ENCODE measurements at places on chromosomes 4 and X. TPM values are rescaled to one million over a fixed set of nuclear protein-coding genes. Genes with fewer than 3 reads are reported as not detected.

ODAPH gene
- polyA plus RNA-seq: 0.19 TPM

ARR3 gene
- 0.56 TPM for polyA plus RNA-seq

CLCN4 gene
- polyA plus RNA-seq: 4.2 TPM

MFSD8 gene
- polyA plus RNA-seq: 28.2 TPM

CPZ gene
- polyA plus RNA-seq: 1.5 TPM

CTAG1A gene
- polyA plus RNA-seq: not detected

STOX2 gene
- 18.0 TPM for polyA plus RNA-seq

TXK gene
- 4.3 TPM for polyA plus RNA-seq

COX7B2 gene
- not detected for polyA plus RNA-seq

AMBN gene
- polyA plus RNA-seq: not detected

GAGE12E gene
- not detected for polyA plus RNA-seq

HMX1 gene
- polyA plus RNA-seq: not detected

USP27X gene
- 8.5 TPM for polyA plus RNA-seq

AKAP14 gene
- 4.8 TPM for polyA plus RNA-seq

KIT gene
- polyA plus RNA-seq: 84.3 TPM

RNF128 gene
- 2.1 TPM for polyA plus RNA-seq

CDS1 gene
- 15.1 TPM for polyA plus RNA-seq

GLUD2 gene
- 2.5 TPM for polyA plus RNA-seq

ENOX2 gene
- 1.6 TPM for polyA plus RNA-seq

PHOX2B gene
- not detected for polyA plus RNA-seq

GIMD1 gene
- polyA plus RNA-seq: not detected

PABPC1L2A gene
- not detected for polyA plus RNA-seq

ATP2B3 gene
- 0.17 TPM for polyA plus RNA-seq

NAP1L5 gene
- polyA plus RNA-seq: 14.4 TPM

FHDC1 gene
- polyA plus RNA-seq: 9.5 TPM

PCDH11X gene
- polyA plus RNA-seq: 2.0 TPM

SPIN2B gene
- polyA plus RNA-seq: 22.7 TPM

WDR17 gene
- polyA plus RNA-seq: 4.8 TPM
